H9 (cell line): ENCODE measurements at places on chromosomes 16 and 17. TPM values are rescaled to one million over a fixed set of nuclear protein-coding genes. Genes with fewer than 3 reads are reported as not detected.

DNA sequence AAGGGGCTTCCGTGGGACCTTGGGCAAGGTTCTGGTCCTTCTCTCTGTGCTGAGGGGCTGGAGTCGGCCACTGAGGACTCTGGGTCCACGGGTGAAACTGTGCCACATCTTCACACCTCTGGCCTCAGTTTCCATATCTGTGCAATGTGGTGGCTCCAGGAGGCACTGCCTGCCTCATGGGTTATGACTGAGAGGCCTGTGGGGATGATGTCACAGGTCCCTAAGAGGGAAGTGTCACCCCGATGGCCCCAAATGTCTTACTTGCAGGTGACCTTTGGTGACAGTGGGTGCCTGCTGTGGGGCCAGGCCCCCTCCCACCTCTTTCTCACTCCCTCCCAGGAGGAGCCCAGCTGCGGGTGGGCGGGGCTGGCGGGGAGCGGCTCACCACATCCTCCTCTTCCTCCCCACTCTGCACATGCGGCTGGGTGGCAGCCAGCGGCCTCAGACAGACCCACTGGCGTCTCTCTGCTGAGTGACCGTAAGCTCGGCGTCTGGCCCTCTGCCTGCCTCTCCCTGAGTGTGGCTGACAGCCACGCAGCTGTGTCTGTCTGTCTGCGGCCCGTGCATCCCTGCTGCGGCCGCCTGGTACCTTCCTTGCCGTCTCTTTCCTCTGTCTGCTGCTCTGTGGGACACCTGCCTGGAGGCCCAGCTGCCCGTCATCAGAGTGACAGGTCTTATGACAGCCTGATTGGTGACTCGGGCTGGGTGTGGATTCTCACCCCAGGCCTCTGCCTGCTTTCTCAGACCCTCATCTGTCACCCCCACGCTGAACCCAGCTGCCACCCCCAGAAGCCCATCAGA is at the start of gene IL21R:
TSS of gene IL21R (plus strand) at position 407 of the 801 bp plus-strand sequence. CDS start 27,898 bp downstream, outside the sequence.
- no peak within 1 kb of the TSS for H3K4me3 ChIP-seq
- no peak for DNase-seq
- H3K36me3 ChIP-seq = no peaks in the 10 kb centered on the region; the same call in 2 of the 3 replicates
- H3K4me1 ChIP-seq = no peaks in the 10 kb centered on the region
- no peak within 1 kb of the TSS for H3K27ac ChIP-seq

DNA sequence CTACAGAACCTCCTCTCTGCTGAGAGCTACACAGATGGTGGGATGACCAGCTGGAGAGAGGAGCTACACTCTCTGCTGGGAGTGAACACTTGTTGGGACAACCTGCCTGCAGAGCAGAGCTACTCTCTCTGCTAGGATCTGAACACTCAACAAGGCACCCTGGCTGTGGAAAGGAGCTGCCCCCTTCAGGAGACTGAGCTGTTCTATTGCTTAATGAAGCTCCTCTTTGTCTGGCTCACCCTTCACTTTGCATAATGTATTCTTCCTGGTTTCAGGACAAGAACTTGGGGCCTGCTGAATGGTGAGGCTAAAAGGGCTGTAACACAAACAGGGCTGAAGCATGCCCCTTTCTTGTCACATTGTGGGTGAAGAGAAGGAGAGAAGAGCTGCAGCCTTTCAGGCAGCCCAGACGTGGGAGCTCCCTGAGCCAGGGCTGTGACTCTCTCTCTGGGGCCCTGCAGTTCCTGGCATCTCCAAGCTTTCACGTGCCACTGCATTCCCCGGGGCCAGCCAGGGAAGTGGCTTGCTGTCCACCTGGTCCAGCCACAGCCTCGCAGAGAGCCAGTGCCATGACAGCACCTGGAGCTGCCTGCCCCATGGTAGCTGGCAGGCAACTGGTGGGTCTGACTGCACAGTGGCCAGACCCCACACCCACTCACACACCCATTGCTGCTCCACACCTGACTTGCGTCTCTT is 272.8 kb upstream of the KCNJ16 start:
- peaks cover 2% of the 10 kb centered on the region; the same call in 2 of the 3 replicates for H3K36me3 ChIP-seq
- no peak overlapping the region for H3K27ac ChIP-seq
- no peak overlapping the region for H3K4me3 ChIP-seq
- no peaks in the 10 kb centered on the region for H3K27me3 ChIP-seq
- peak; percentile 68 for DNase-seq
- H3K4me1 ChIP-seq = no peaks in the 10 kb centered on the region

YBX2 gene
- total RNA-seq = 24.0 and 26.0 TPM in 2 replicates

DNA sequence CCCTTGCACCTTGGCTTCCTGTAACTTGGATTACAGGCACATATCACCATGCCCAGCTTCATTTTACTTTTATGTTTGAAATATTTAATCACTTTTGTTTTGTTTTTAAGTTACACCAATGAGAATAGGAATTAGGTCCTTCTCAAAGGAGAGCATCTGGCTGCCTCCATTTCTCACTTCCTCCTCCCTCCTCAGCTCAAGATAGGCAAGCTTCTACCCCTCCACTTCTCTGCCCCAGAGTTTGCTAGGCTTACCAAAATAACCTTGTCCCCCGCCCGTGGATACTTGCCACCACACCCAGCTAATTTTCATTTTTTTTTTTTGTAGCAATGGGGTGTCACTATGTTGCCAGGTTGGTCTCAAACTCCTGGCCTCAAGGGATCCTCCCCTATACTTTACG is 17.9 kb downstream of the GABARAPL2 start:
- H3K36me3 ChIP-seq = no peaks in the 10 kb centered on the region; the same call in 1 of the 3 replicates
- no peaks in the 10 kb centered on the region for H3K27me3 ChIP-seq
- no peak overlapping the region for H3K27ac ChIP-seq
- H3K4me3 ChIP-seq = no peak overlapping the region
- H3K4me1 ChIP-seq = no peaks in the 10 kb centered on the region
- DNase-seq = no peak

- no peak overlapping the region for H3K27ac ChIP-seq
- 0 out of 2 replicates have a peak, but pooled peaks cover 4% of the 10 kb centered on the region for H3K36me3 ChIP-seq
- no peak overlapping the region for H3K4me3 ChIP-seq
- no peak for DNase-seq
- H3K4me1 ChIP-seq = no peaks in the 10 kb centered on the region
Observed at GRCh38 chr16:1180549-1181403, 27.9 kb downstream of the CACNA1H start.

ZNF785 gene
- 17.0 and 18.8 TPM in 2 replicates for total RNA-seq

RAB11FIP4 gene
- total RNA-seq = 25.7 and 26.1 TPM in 2 replicates

TBC1D3B gene
- 5.5 and 8.8 TPM in 2 replicates for total RNA-seq

DNA sequence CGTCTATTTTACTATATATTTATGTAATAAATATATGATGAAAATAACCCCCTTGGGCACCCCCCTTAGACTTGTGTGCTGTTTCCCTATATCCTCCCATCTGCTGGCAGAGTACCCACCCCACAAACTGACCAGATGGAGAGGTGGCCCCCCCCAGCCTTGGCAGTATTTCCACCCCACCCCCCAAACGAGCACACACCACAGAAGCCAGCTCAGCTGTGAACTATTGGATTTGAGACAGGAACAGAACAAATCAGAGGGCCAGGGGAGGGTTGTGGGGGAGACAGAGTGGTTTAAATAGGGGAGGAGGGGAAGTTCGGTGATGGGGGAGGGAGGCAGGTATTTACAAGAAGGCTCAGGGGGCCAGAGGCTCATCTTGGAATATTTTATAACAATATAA is 7.8 kb downstream of the NR1D1 start:
- no peak overlapping the region for H3K4me3 ChIP-seq
- H3K27me3 ChIP-seq = no peaks in the 10 kb centered on the region
- H3K36me3 ChIP-seq = peaks cover 28% of the 10 kb centered on the region

DNA sequence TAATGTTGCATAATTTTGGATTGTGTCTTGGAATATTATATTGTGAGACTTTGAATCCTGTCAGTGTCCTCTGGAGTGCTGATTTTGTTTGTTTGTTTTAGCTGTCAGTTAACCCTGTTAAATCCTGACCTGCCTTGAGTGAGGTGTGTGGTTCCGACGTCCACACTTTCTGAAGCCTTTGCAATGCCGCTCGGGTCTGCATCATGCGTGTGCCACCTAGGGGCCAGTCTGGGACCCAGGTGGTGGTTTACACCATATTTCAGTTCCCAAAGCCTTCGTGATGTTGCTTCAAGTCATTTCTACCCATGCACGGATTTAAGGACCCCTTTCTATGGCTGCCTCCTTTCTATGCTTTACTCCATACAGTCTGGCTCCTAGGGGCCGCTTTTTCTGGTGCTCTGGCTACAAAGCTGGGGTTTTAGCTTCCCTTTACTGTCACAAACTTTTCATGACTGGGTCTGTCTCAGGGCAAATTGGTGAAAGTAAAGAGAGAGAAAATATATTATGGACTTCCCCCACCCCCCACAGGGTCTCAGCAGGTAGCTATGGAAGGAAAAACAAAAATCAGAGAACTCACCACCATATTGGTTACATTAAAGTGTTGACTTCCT is 11.4 kb upstream of the OR4D1 start:
- H3K27me3 ChIP-seq = 0 out of 2 replicates have a peak, but pooled peaks cover 3% of the 10 kb centered on the region
- peaks cover 5% of the 10 kb centered on the region; the same call in 1 of the 2 replicates for H3K36me3 ChIP-seq
- no peaks in the 10 kb centered on the region for H3K4me1 ChIP-seq
- H3K27ac ChIP-seq = no peak overlapping the region

DNA sequence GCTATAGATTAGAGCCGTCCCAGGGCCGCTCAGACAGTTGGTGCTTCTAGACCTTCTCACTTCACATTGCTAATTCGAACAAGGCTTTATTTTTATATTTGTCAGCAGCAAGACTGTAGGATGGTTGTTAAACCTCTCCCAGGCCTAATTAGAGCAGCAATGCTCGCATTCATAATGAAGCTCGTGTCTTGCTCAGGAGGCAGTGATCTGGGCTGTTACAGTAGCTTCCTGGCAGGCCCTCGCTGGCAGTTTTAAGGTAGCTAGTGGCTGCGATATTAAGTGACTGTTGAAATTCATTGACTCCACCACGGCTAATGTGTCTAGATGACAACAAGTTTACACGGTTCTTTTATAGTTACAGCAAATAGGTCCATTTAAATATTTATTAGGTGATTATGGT is 23.2 kb upstream of the ANKFN1 start:
- H3K27ac ChIP-seq = no peak overlapping the region
- H3K27me3 ChIP-seq = no peaks in the 10 kb centered on the region
- H3K4me3 ChIP-seq = no peak overlapping the region

GRCh38 chr16:87316450-87316922 is 706 bp downstream of the C16orf95 start:
- no peak overlapping the region for H3K27ac ChIP-seq
- no peaks in the 10 kb centered on the region for H3K4me1 ChIP-seq
- no peak for DNase-seq

GRCh38 chr17:75370286-75370915 is 35.1 kb downstream of the GRB2 start:
- H3K4me1 ChIP-seq = no peaks in the 10 kb centered on the region; the same call in 1 of the 2 replicates
- DNase-seq = no peak
- no peak overlapping the region for H3K4me3 ChIP-seq
- H3K36me3 ChIP-seq = peaks cover 3% of the 10 kb centered on the region; the same call in 2 of the 3 replicates
- H3K27me3 ChIP-seq = no peaks in the 10 kb centered on the region

GRCh38 chr17:8951206-8951605 is 14.3 kb downstream of the PIK3R5 start:
- H3K27ac ChIP-seq = no peak overlapping the region
- no peak for DNase-seq
- H3K27me3 ChIP-seq = no peaks in the 10 kb centered on the region
- H3K4me3 ChIP-seq = no peak overlapping the region
- H3K4me1 ChIP-seq = no peaks in the 10 kb centered on the region

NTN1 gene
- 1.2 and 1.3 TPM in 2 replicates for total RNA-seq

GRCh38 chr16:12985516-12985915 is 84.1 kb downstream of the SHISA9 start:
- no peak overlapping the region for H3K27ac ChIP-seq
- H3K4me3 ChIP-seq = no peak overlapping the region
- no peak for DNase-seq
- no peaks in the 10 kb centered on the region for H3K27me3 ChIP-seq

SCIMP gene
- not detected in 2 replicates for total RNA-seq

RPTOR gene
- total RNA-seq = 24.3 and 25.1 TPM in 2 replicates

TBC1D3 gene
- not detected in 2 replicates for total RNA-seq

DNA sequence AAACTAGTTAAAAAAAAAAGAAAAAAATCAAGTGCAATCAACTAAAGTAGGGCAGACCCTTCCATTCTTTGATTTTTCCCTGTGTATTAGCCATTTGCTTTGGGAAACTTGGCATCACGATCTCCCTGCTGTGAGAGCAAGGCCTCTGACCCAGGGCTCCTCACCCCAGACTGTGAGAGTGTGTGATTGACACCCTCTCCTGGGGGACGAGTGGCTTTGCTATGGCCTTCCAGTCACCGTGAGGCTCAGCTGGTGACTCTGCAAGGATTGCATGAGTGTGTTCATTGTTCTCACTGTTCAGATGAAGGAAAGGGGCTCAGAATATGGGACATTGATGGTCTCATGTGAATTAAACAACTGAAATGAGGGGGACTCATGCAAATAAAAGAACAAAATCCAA is 69.0 kb upstream of the BCAR1 start:
- peaks cover 2% of the 10 kb centered on the region; the same call in 2 of the 3 replicates for H3K36me3 ChIP-seq
- H3K4me1 ChIP-seq = no peaks in the 10 kb centered on the region
- no peak for DNase-seq
- H3K4me3 ChIP-seq = no peak overlapping the region
- no peak overlapping the region for H3K27ac ChIP-seq

KRT24 gene
- total RNA-seq = not detected in 2 replicates

- H3K27ac ChIP-seq = no peak overlapping the region
- DNase-seq = peak; percentile 29
- no peaks in the 10 kb centered on the region for H3K27me3 ChIP-seq
- no peaks in the 10 kb centered on the region; the same call in 1 of the 2 replicates for H3K36me3 ChIP-seq
Observed at GRCh38 chr16:30187971-30188561, 4.7 kb downstream of the CORO1A start.

MMP15 gene
- total RNA-seq = 32.9 and 33.6 TPM in 2 replicates

DNA sequence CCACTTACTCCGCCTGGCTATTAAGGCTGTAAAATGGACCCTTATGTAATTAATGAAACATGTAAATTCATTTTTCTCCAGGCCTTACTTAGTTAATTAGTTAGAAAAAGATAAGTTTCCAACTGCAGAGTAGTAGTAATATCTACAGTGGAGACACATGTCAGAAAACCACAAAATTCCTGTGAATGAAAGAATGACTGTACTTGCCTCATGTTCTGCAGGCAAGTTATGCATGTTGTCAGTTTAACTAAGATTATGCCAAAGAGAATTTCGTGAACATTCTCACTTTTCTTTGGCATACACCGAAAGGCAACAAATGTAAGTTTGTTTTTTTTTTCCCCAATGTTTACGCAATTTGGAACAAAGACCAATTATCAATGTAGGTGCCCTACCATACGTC is 16.8 kb upstream of the CCL1 start:
- no peaks in the 10 kb centered on the region for H3K36me3 ChIP-seq
- no peak overlapping the region for H3K4me3 ChIP-seq
- H3K4me1 ChIP-seq = no peaks in the 10 kb centered on the region

GRCh38 chr16:21156767-21157467 is 1.6 kb upstream of the LDAF1 start:
- no peak overlapping the region for H3K4me3 ChIP-seq
- H3K4me1 ChIP-seq = peaks cover 4% of the 10 kb centered on the region; the same call in 1 of the 2 replicates
- peaks cover 12% of the 10 kb centered on the region for H3K36me3 ChIP-seq
- H3K27me3 ChIP-seq = no peaks in the 10 kb centered on the region; the same call in 1 of the 2 replicates
- H3K27ac ChIP-seq = no peak overlapping the region

CDC6 gene
- total RNA-seq = 131 and 141 TPM in 2 replicates
